Esophagus muscularis mucosa (tissue), 4 donors: ENCODE measurements at places on chromosomes 2 and 18. TPM values are rescaled to one million over a fixed set of nuclear protein-coding genes. Genes with fewer than 3 reads are reported as not detected.
A peak's percentile ranks its signal among the peaks of the same experiment; 100 is the strongest.

DNA sequence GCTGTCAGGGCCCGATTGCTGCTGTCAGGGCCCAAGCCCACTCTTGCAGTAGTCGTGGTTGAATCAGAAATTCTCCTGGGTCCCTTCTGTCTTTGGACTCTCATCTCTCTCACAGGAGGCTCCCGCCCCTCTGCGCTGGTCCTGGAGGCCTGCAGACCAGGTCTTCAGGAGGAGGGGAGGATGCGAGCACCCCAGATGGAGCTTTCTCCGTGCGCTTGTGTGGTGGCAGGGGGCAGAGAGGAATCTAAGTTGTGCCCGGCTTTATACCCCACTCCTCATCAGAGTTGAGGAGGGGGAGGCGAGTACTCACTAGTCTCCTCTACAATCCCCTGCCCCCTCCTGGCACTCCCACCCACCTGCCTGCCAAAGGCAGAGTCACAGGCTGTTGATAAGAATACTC lies 10.4 kb downstream of the EN1 start:
- DNase-seq, result no peak
- H3K4me1 ChIP-seq, result peaks cover 18% of the 10 kb centered on the region
- no peak overlapping the region for H3K27ac ChIP-seq

DNA sequence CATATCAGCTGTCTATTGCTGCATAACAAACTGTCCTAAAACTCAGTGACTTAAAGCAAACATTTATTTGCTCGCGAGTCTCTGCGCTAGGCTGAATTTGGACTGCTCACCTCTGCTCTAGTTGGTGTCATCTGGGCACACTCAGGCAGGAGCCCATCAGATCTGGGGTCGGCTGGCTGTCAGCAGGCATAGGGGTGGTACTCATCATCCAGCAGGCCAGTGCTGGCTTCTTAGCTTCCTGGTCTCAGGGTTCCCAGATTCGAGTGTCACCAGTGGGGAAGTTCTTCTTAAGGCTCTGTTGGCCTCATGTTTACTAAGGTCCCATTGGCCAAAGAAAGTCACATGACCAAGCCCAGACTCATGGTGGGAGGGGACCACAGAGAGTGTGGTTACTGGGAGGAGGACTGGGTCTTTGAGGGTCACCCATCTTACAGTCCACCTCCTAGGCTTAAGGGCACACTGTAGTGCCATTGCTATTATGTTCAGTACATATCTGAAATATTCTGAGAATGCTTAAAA lies 71.6 kb upstream of the ATG16L1 start:
- DNase-seq, result no peak
- H3K4me3 ChIP-seq, result no peak overlapping the region
- H3K27ac ChIP-seq, result no peak overlapping the region
- no peaks in the 10 kb centered on the region for H3K27me3 ChIP-seq
- H3K4me1 ChIP-seq, result no peaks in the 10 kb centered on the region
- peaks cover 35% of the 10 kb centered on the region for H3K36me3 ChIP-seq

- no peak overlapping the region for H3K4me3 ChIP-seq
- peaks cover 31% of the 10 kb centered on the region for H3K4me1 ChIP-seq
- no peaks in the 10 kb centered on the region for H3K36me3 ChIP-seq
- DNase-seq, result no peak
- H3K27ac ChIP-seq, result no peak overlapping the region
Measured at GRCh38 chr18:34695310-34695709, 14.8 kb upstream of the DTNA start.

Gene DHRS9
- not detected for total RNA-seq

- peaks cover 2% of the 10 kb centered on the region for H3K4me1 ChIP-seq
- DNase-seq, result no peak
- no peak overlapping the region for H3K4me3 ChIP-seq
- no peaks in the 10 kb centered on the region for H3K27me3 ChIP-seq
- H3K36me3 ChIP-seq, result no peaks in the 10 kb centered on the region
Measured at GRCh38 chr18:70428439-70428838, 139.6 kb downstream of the SOCS6 start.

DNA sequence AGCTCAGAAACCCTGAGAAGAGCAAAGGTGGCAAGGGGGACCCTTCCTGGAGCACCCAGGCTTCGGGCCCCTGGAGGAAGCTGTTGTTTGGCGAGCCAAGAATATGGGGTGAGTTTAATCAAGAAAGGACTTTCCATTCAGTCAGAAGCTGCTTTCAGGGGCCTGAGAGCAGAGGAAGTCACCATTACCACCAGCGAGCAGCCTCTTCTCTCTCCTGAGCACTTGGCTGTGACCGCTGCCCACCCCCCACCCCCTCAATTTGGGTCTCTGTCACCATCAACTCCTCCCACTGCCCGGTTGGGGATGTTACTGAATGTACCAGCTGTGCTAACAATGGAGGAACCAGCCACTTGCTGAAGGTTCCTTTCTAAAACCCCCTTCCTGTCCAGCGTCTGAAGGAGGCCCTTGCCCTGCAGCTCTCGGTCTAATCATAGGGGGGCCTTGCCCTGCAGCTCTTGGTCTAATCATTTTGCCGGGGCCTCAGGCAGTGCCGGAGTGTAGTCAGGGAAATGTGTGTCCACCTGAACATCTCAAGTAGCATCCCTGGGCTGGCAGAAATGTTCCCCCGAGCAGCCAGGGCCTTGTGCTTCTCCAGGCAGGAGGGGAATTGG lies 943 bp downstream of the INPP5D start:
- H3K27ac ChIP-seq, result peak overlapping the region; percentile 74
- no peaks in the 10 kb centered on the region for H3K27me3 ChIP-seq
- H3K36me3 ChIP-seq, result no peaks in the 10 kb centered on the region

DNA sequence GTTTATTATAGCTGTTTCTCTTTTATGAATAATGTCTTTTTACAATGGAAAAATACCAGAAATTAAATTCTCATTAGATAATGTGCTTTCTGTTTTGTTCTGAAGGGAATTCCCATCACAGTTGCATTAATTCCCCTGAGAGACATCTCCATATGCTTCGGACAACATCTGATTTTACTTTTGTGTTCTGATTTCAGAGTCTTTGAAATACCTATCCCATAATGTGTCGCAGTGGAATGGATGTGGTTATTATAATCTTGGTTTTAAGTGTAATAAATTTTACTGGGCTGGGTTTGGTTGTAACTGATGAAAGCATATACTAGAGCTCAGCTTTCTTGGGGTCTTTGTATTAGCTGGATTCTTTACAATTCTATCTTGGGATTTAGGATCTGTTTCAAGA lies 12.5 kb downstream of the SPTBN1 start:
- H3K4me3 ChIP-seq, result no peak overlapping the region
- no peak for DNase-seq
- H3K4me1 ChIP-seq, result peaks cover 95% of the 10 kb centered on the region
- H3K36me3 ChIP-seq, result no peaks in the 10 kb centered on the region

Gene DYNAP
- not detected for total RNA-seq

DNA sequence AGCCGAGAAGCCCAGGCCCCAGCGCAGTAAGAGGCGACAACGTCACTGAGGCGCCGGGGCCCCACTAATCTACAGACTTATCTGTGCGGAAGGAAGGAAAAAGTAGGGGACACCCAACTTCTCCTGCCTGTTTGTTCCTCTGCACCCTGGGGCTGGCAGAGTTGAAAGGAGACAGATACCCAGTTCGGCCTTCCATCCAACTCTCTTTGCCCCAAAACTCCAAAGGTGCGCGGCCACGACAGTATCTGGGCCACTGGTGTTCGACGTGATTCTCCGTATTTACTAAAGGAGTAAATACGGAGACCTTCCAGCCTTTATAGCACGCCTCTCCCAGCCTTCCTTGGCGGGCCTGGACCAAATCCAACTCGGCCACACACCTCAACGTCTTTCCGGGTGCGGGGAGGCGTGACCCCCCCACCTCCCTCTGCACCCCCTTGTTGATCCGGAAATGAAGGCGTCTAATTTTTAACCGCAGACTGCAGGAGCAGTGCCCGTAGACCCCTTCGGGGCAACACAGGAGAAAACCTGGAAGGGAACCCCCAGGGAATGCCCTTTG lies 1.6 kb downstream of the SMAD7 start:
- peak overlapping the region; percentile 95 for H3K4me3 ChIP-seq
- peak overlapping the region; percentile 90 for H3K27ac ChIP-seq
- no peaks in the 10 kb centered on the region for H3K36me3 ChIP-seq

DNA sequence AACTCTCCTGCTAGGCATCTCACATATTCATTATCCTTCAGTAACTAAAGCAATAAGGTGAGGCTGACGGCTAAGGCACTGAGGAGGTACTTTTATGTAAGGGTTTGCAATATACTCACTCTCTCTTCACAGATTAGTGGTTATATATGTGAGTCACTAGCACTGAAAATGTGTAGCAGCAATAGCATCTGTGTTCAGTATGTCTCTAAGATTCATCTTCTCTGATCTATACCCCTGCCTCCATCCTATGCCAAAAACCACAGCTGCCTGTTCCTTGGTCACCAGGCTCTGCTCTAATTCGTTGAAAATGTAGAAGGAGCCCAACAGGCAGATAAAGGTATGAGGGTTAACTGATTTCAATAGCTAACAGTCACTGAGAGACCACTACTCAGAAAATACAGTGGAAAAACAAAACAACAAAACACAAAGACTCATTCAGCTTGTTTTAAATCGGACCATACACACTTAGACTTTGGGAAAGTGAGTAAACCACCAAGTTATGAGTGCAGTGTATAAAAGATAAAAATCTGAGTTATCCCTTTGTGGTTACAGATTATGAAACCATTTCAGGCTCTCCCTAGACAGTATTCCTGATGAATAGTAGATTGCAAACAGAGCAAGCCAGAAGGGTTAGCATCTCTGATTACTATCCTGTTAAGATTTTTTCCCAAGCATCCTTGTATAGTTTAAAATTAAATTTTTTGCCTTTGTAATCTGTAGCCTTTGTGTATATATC lies 75.3 kb upstream of the CYP26B1 start:
- H3K27ac ChIP-seq, result no peak overlapping the region
- DNase-seq, result no peak
- no peaks in the 10 kb centered on the region for H3K27me3 ChIP-seq
- no peaks in the 10 kb centered on the region for H3K36me3 ChIP-seq

GRCh38 chr2:196012314-196012713 lies 56.3 kb downstream of the DNAH7 start:
- no peak for DNase-seq
- H3K36me3 ChIP-seq, result no peaks in the 10 kb centered on the region
- H3K4me3 ChIP-seq, result no peak overlapping the region
- no peak overlapping the region for H3K27ac ChIP-seq

DNA sequence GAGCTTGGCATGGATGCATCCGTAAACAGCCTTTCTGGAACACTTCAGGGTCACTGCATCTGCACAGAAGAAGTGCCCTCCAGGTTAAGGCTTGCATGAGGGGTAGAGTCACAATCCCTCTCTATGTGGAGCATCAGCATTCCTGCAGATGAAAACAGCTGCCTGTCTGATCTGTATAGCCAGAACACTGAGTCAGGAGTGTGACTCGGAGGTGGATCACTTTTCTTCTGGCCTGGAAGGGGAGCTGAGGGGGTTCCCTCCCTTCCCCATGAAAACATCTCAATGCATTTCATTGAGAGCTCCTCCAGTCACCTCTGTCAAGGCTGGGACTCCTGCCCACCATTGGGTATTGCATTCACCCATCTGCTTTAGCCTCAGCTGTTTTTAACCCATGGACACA lies 72.5 kb upstream of the SERPINE2 start:
- no peak for DNase-seq
- H3K4me1 ChIP-seq, result no peaks in the 10 kb centered on the region
- no peak overlapping the region for H3K4me3 ChIP-seq
- no peak overlapping the region for H3K27ac ChIP-seq
- H3K36me3 ChIP-seq, result no peaks in the 10 kb centered on the region

- peaks cover 46% of the 10 kb centered on the region for H3K4me1 ChIP-seq
- peak overlapping the region; percentile 73 for H3K4me3 ChIP-seq
- no peak for DNase-seq
- H3K36me3 ChIP-seq, result no peaks in the 10 kb centered on the region
- no peaks in the 10 kb centered on the region for H3K27me3 ChIP-seq
- peak overlapping the region; percentile 93 for H3K27ac ChIP-seq
Measured at GRCh38 chr2:10078704-10079265, 1.4 kb downstream of the CYS1 start.

Gene IL36B
- total RNA-seq, result not detected

DNA sequence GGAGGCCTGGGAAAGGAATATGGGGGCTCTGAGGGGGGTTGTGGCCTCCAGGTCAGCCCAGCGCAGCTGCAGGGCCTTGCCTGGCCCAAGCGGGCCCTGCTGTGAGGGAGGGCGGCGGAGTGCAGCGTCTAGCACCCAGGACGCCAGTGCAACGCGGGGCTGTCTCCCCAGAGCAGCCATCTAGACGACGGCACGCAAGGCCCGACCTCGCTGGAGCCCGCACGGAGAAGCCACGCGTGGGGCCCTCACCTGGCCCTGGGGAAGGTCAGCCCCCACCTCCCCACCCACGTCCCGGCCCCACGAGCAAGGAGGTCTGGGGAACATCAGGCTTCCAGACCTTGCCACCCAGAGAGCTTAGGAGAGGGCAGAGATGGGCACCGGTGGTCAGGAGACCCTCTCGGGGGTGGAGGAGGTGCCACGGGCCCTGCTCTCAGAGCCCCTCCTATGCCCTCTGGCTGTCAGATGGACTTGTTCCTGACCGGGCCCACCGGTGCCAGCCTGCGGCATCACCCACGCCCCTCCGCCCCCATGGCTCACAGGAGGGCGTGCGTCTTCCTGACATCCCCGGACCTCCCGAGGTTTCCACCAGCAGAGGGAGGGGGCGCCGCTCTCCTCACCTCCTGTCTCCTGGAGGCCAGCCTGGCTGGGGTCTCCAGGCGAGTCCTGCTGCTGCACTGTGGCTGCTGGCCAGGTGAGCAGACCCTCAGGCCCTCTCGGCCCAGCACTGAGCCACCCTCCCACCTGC lies 17.0 kb downstream of the GPR35 start:
- peaks cover 5% of the 10 kb centered on the region for H3K27me3 ChIP-seq
- H3K4me3 ChIP-seq, result no peak overlapping the region
- H3K4me1 ChIP-seq, result no peaks in the 10 kb centered on the region
- no peak for DNase-seq
- H3K36me3 ChIP-seq, result no peaks in the 10 kb centered on the region

GRCh38 chr2:38873763-38874162 lies 2.0 kb downstream of the DHX57 start:
- no peak for DNase-seq
- H3K4me3 ChIP-seq, result no peak overlapping the region
- H3K27ac ChIP-seq, result no peak overlapping the region
- no peaks in the 10 kb centered on the region for H3K27me3 ChIP-seq
- no peaks in the 10 kb centered on the region for H3K36me3 ChIP-seq

- H3K4me1 ChIP-seq, result peaks cover 35% of the 10 kb centered on the region
- H3K4me3 ChIP-seq, result no peak overlapping the region
- H3K27ac ChIP-seq, result no peak overlapping the region
- no peaks in the 10 kb centered on the region for H3K27me3 ChIP-seq
- no peaks in the 10 kb centered on the region for H3K36me3 ChIP-seq
- DNase-seq, result no peak
Measured at GRCh38 chr2:100017633-100018032, 124.8 kb downstream of the AFF3 start.

Gene SLC5A6
- 21.5 TPM for total RNA-seq

Gene GNLY
- 2.9 TPM for total RNA-seq
